ENCODE measurements at places on chromosomes 4 and X.

GRCh38 chr4:184513802-184514120 lies 39.4 kb upstream of the IRF2 start:
- DNase-seq: no peak

DNA sequence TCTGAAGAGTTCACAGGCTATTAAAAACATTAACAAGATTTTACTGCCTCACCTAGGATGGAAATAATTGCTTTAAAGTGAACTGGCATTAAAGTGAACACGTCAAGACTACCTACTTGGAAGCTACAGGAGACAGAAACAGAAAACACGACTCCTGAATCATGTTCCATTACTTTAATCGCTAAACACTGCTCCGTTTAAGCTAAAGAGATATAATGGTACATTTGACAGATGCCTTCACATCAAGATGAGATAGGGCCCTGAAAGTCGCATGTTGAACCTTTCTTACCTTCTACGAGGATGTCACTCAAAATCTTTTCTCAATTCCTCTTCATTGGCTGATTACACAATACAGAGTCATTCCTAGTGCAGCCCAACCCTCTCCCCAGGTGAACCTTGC lies 206.3 kb upstream of the GATB start:
- DNase-seq: no peak

DNA sequence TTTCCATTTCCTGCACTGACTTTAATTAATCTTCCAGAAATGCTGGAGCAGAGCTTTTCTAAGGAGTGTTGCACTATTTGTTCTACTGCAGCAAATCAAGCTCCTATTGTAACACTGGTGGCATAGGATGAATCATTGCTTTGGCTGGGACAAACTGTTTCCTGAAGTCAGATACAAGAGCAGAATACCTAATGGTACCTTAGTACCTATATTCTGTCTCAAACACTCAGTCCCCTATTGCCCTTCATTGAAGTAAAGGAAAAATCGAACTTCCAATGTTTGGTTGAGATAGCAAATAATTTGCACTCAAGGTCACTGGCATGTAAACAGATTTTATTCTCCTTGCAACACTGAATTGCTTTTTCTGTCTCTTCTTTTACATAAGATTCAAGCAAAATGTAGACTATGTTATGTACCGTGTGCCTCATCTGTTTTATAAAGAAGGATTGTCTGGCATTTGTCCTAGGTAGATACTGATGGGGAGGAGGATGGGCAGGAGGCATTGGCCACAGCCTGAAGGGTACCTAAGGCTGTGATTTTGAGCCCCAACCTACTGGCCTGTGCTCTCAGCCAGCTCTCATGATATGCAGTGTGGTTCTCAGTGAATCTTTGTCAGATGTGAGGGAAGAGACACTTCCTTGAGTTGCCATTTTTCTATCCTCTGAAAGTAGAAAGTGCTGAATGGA lies 141.6 kb downstream of the AASDH start:
- no peak for DNase-seq

DNA sequence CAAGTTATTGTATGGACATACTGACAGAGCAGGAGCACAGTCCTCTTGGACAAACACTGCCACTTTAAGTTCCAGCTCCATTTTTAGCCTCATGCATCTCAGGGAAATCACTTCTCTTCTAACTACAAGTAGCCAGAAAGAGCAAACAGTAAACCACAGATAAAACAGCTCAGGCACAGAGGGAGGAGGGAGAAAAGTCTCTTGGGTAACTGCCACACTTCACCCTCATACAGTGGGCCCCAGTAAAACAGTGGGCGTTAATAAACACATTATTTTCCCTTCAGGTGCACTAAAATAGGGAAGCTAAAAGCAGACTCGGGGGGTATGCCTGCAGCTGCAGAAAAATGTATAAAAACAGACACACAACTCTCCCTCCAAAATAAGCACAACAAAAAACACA lies 21.6 kb downstream of the CD38 start:
- DNase-seq: no peak

DNA sequence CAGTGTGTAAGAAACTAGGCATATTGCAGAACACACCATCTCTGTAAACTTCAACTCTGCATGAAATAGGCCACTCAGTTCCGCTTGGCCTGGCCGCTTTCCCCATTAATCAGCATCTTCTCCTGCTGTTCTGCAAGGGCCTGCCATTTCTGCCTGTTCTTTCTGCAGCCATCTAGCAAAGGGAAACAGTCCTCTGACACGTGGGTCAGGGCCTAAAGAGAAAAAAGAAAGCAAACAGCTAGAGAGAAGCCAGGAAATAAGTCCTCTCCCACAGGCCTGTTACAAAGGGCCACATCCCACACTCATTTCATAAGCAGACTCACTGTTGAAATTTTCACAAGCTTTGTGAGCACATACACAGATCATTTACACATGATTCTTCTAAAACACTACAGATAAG lies 130.1 kb downstream of the PDE5A start:
- no peak for DNase-seq

DNA sequence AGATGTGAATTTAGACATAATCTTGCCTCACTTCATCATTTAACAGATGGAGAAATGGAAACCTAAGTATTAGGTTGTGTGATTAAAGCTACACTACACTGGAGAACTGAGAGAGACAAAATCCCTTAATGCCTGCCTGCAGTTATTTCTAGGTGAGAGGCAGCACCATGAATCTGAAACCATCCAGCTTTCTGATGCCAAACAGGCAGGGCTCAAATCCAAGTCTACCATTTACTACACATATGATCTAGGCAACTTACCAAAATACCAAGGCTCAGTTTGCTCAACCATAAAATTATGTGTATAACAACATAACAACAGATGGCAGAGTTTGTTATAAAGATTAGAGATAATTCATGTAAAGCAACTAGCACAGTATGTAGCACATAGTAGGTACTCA lies 38.7 kb downstream of the GABRA4 start:
- no peak for DNase-seq

DNA sequence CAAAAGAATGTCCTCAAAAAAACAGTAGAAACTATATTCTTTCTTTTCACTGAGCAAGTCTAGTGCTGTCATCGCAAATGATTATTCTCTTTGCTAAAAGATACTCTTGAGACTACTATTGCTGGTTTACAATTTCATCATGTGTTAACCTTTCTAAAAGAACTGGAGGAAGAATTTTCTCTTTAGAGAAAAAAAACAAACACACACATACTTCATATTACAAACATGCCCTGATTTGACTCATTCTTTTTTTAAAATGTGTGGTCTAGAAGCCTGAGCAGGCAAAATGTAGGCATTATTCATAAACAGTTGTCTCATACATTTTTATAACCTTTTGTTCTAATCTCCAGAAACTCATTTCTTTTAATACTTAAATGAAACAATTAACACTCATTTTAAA lies 60.6 kb upstream of the FAT4 start:
- peak; percentile 54 for DNase-seq

DNA sequence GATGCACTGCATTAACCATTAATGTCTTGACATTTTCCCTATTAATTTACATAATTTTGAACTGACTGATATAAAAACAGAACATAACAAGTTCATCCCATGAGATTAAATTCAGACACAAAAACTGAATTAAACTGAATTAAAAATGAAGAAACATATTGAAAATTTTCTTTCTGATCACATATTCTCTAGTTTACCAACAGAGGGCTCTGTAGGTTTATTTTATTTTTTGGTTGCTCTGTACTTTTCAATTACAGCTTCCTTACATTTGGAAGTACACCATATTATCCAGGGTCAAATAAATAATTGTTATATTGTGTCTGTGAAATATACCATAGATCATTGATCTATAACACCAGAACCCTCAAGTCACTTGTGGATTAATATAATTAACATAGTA lies 27.3 kb upstream of the CT83 start:
- DNase-seq: no peak

DNA sequence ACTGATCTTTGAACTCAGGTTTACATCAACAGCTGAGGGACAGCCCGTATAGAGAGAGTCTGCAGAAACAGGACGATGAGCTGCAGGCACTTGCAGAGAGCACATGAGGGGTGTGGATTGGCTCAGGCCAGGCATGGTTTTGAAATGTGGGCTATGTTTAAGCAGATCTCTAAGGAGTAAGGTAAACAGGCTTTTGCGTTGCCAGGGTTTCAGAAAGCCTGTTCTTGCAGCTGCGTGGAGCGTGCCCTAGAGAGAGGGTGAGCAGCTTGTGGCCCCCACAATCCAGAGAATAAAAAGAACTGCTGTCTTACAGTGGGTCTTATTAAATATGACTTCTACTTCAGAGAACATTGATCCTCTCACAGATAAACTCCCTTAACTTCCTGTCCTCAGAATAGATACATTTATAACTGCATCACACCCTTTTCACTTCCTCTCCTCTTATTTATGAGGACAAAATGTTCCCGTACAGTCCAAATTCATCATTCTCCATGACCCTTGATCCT lies 64.1 kb downstream of the TMA16 start:
- no peak for DNase-seq

DNA sequence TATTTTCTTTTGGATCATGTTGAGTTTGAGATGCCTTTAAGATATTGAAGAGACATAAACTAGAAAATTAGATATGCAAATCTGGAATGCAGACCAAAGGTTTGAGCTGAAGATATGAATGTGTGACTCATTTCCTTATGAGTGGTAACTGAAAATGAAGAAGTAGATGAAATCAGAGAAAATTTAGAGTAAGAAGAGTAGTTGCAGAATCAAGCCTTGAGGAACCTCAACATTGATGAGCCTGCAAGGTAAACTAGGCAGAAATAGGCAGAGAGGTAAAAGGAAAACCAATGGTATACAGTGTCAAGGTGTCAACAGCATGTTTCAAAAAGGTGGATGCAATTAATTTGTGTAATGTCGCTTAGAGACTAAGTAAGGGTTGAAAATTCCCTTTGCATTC lies 142.8 kb downstream of the MOSPD2 start:
- DNase-seq: no peak

DNA sequence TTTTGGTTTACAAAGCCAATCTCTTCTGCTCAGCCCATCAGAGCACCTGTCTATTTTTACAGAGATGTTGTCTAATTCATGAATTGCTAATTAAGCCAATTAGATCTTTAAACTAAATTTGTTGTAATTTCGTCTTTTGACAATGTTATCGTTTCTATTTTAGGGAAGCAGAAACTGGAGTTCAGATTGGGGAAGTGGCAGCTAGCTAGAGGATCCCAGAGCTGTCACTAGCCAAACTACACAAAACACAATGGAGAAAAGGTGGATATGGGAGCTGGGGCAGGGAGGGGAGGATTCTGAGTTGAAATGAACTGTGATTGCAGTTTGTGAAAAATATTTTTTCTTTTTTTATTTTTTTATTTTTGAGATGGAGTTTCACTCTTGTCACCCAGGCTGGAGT lies 35.8 kb downstream of the CASP3 start:
- no peak for DNase-seq

DNA sequence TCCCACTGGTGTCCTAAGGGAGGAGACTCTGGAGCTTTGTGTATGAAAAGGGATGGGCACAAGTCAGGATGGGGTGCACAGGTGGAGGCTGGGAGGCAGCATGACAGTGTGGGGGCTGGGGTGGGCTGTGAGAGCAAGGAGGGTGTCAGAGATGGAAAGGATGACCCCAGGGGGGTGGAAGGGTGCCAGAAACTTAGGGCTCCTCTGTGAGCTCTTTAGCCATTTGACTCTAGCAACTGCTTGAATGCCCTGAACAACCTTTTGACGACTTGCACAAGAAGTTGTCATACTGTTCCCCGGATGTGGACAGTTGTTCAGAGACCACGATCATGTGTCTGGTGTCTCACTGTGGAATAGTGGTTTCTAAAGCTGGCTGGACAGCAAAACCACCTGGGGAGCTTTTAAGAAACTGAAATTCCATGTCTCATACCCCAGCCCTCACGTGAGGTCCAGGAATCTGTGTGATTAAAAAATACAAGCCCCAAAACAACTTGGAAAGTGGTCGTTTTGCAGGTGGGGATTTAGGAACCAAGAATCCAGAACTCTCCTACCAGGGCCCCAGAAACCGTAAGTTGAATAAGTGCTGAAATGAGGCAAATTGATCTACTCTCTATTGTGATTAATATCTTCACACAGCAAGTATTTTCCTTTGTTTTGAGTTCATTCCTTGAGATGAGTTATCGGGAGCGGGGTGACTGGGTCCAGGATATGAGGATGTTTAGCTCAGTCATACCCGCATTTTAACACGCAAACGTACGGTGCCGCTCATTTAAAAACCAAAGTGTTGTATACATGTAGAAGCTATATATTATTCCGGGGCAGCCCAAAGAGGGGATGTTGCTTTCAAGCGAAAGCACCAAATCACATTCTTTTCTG lies 3.4 kb downstream of the RHOH start:
- no peak for DNase-seq

DNA sequence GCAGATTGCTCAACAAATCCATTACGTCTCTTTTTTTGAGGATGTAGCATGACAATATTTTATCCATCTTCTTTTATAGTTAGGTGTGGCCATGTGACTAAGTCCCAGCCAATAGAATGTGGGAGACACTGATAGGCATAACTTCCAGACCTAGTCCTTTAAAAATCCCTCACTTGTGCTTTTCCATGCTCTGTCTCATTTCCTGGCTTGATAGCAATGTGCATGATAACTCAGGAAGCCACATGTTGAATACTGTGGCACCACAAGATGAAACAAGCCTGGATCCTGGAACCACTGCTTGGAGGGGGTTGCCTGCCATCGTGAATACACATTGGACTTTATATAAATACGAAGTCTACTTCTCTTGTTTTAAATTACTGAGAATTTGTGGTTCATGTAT lies 184.0 kb upstream of the NEIL3 start:
- DNase-seq: no peak

GRCh38 chrX:68980906-68981616 lies 152.2 kb downstream of the EFNB1 start:
- DNase-seq: no peak

DNA sequence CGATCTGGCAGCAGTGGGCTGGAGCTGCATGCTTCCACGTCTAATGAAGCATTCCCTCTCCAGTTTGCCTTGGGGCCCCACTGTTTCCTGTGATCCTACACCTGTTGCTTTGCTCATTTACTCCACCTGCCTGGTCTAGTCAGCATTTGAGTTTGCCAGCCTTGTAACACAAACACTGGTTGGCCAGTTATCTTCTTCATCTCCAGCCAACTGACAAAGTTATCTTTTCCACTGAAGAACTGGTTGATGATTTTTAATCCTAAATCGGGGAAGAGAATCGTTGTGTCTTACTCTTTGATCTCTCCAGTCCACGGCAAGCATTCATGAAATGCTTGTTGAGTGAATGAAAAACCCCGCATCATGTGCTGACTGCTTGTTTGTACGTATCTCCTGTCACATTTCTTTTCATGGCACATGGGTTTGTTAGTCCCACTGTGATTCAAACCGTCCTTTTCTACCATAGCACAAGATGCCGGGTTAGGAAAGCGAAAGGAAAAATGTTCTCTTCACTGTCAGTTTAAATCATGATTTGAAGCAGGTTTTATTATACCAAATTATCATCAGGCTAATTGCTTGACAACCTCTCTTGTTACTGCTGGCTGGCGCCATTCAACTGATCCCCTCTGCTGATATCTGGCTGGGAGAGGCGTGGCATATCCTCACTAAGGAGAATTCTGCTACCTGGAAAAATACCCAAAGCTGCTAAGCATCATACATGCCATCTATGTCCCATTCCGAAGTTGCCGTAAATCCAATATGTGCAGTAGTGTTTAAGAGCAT lies 144.8 kb downstream of the SHROOM3 start:
- no peak for DNase-seq

- DNase-seq: no peak
These were observed 128.9 kb downstream of the UGT8 start for GRCh38 chr4:114727461-114727860.

GRCh38 chr4:139794158-139794954 lies 128.7 kb downstream of the MGST2 start:
- peak; percentile 44 for DNase-seq

Measured in amniotic stem cell (primary cell).